ENCODE measurements at places on chromosomes 7 and 10.

DNA sequence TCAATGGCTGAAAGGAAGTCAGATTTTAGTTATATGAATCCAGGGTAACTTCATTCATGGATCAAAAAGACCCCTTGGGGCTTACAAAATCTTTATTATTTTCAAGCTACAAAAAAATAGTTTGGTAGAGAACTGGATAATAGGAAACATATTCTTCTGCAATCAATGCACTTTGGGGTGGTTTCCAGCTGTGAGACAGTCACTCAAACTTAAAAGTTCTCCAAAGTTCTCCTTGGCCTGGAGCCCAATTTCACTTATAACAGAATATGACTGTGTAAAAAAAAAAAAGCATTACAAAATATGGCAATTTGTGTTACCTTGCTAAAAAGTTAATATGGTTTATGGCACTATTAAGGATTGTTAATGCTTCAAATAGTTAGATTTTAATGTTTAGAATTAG, 255.5 kb downstream of the AGMO start:
- DNase-seq = no peak

DNA sequence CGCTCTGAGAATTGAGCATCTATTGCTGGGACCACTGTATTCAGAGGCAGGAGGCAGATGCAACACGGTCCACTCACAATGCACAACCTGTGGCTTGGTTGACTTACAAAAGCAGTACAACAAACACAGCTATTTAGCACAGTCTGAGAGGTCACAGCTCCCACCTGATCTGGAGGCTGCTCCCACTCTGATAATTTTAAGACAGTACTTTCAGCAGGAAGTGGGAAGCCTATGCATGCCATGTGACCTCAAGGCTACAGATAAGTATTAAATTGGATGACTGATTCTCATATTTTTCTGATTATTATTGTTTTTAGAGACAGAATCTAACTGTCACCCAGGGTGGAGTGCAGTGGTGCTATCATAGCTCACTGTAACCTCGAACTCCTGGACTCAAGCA, 659.3 kb downstream of the PARD3 start:
- DNase-seq = no peak

DNA sequence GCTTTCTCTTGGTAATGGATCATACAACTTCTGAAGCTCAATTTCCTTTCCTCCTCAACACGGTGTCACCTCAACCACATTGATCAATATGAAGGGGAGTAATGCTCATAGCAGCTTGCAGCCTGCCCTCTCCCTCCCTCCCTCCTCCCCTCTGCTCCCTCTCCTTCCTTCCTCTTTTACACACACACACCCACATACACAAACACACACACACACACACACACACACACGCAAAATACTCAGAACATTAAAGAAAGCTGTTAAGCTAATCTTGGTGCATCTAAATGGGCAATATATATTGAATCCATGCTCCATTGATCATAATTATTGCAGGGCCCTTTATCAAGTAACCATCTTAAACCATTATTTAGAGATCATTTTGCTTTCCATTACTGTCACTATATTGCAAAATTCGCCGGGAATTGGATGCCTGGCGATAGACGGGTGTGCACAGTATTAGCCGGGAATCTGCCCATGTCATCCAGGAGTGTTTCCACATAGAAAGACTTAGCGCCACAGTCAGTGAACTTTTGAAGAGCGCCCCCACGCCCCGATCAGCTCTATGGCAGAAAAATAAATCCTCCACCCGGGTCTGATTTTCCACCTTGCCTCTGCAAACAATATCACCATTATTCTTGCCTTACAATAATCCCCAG, 122.0 kb downstream of the PRLHR start:
- DNase-seq = no peak

- DNase-seq = no peak
Measured at GRCh38 chr10:9823268-9823930, 1194.3 kb upstream of the CELF2 start.

- no peak for DNase-seq
Measured at GRCh38 chr10:126569513-126570244, 100.8 kb downstream of the C10orf90 start.

DNA sequence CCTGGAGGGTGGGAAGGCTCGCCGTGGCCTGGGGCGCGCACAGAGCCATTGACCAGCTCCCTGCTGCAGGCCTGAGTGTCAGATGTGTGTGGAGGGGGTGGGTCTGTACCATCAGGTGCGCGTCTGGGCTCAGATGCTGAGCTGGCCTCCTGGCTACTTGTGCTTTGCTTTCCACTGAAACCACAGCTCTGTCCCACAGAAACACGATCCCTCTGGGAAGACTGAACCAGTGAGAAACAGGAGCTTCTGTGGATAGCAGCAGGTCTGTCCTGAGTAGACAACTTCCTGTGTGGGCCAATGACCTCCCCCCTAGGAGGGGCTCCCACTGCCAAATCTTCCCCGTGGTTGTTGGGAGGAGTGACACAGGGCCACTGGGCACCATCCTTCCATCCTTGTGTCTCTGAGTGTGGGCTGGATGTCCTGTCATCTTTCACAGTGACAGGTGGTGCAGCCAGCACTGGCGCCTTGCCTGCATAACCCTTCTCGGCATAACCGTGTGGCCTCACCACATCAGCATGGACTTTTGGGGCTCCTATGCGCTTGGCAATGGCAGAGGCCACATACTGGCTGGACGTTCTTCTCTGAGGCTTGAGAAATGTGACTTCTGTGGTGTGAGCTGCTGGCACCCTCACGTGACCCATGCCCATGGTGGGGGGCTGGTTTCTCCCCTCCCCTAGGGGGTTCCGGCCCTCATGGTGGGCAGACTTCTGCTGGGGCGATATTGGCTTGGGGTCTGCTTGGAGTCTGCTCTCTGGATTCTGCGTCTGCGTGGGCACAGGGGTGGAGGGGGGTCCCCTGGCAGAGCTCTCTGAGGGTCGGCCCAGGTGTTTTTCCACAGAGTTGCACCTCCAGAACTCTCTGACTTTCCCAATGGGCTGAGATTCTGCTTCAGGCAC, 245.5 kb upstream of the GRB10 start:
- no peak for DNase-seq

- DNase-seq = no peak
Measured at GRCh38 chr10:71222601-71223346, 10.4 kb downstream of the UNC5B start.

DNA sequence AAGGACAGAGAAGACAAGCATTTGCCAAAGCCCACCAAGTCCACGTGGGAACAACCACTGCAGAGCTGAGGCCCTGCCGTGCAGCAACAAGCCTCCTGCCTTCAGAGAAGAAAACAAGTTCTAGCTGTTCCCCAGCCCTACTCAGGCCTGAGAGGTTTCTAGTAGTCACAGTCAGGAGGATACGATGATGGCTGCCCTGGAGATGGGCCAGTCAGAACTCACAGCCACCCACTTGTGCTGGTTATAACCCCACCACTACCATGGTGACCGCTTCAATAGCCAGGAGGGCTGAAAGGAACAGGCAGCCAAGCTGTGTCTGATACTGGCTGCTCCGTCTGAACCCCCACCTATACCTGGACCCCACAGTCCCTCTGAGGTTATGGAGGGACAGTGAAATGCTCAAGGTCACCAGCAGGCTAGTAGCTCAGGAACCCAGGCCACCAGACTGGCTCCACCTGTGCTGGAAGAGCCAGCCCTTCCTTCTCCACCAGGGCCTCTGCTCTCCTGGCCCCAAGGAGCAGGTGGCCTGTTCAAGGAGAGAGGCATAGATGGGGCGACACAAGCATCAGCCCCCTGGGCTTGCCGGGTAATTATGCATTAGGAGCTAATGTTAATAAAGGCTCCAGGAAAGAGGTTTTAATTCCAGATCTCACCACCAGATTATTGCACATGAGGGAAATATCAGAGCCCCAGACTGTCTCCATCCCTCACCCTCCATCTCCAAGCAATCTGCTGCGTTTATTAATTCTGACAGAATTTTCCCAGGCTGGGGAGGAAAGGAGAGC, 125.8 kb upstream of the PCBD1 start:
- no peak for DNase-seq

DNA sequence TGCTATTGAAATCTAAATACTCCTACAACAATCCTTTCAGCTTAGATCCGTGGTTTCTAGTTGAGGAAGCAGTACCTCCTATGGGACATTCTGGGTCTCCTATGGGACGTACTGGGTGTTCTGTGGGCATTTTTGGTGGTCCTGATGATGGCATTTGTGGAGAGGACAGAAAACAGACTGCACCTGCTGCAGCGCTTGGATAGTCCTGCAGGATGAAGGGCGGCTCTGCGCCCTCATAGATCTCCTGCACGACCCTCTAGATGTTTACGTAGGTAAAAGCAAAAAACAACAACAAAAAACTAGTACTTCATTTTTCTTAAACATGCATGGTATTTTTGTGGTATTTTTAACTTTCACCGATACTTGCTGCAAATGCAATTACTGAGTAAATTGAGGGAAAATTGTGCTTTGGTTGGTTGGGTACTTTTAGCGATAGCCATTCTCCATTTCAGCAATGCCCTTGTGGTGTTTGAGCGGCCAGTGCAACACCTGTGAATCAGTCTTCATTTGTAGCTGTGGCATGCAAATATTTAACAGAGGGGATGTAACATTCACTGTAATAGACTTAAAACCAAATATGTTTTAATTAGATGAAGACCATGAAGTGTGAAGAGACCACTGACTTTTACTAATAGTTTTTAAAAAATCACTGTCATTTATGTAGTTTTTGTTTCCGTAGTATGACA, 461.2 kb downstream of the SDK1 start:
- no peak for DNase-seq

- DNase-seq = no peak
Measured at GRCh38 chr7:13312307-13312706, 624.9 kb downstream of the ARL4A start.

DNA sequence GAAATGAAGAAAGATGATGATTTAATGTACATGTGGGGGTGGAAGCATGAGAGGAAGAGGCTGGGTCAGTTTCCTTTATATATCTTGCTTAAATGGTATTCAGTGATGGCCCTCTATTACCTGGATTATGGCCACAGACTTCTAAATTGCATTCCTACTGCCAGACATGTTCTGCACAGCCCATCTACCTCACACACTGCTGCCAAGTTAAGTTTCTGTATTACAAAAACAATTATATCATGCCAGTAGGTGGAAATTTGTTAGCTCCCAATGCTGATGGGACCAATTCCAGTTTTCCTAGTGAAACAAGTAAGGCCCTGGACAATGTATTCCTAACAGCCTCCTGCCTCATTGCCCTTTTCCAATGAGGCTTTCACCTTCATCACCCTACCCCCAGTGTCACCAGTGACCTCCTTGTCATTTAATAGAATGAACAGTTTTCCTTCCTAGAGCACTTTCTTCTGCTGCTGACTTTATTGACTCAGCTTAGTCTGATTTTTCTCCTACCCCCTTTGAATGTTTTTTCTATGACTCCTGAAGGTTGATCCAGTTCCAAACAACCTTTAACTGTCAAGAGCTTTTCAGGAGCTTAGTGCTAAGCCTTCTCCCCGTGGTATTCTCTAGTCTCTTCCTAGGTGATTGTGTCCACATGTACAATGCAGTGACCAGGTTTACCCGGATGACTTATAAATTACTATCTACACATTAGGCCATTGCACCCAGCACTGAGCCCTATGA, 316.6 kb upstream of the ANKRD30A start:
- DNase-seq = no peak

DNA sequence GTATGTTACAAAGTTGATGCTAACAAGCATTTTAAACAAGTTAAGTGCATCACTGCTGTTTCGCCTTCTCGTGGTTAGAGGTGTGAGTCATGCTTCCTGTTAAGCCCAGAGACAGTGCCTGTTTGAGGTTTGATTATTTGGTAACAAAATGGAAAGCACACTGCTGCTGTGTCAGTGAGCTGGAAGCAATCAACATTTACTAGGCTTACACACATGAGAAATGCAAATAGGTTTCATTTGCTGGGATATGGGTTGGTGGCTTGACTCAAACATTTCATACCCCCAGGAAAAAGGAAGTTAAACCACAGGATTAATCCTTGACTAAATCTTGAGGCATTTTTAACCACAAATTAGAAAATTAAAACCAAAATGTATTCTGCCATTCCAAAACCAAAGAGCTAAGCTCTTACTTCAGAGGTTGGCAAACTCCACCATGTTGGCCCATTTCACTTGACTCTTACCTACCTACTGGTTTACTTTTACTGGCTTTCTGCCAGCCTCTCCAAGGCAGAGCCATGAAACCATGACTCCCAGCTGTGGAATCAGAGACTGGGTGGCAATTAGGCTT, 139.2 kb downstream of the ETV1 start:
- no peak for DNase-seq

- DNase-seq = no peak
Measured at GRCh38 chr10:25966844-25967243, 32.8 kb downstream of the MYO3A start.

DNA sequence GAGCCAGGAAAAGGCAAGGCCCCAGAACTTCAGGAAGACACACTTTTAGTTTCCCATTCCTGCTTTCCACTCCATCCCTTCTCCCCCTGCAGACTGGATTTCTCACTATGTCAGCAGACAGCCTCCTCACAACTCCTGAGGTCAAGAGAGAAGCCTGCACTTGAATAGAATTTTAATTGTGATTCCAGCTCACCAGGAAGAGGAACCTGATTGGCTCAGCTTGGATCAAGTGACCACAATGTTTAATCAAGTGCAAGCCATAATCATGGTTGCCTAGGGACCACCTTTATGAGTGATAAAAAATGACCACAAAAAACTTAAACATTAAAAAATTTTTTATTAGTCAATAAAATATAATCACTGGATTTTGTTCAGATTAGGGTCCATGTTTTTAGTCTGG, 244.7 kb upstream of the RHOBTB1 start:
- DNase-seq = no peak

DNA sequence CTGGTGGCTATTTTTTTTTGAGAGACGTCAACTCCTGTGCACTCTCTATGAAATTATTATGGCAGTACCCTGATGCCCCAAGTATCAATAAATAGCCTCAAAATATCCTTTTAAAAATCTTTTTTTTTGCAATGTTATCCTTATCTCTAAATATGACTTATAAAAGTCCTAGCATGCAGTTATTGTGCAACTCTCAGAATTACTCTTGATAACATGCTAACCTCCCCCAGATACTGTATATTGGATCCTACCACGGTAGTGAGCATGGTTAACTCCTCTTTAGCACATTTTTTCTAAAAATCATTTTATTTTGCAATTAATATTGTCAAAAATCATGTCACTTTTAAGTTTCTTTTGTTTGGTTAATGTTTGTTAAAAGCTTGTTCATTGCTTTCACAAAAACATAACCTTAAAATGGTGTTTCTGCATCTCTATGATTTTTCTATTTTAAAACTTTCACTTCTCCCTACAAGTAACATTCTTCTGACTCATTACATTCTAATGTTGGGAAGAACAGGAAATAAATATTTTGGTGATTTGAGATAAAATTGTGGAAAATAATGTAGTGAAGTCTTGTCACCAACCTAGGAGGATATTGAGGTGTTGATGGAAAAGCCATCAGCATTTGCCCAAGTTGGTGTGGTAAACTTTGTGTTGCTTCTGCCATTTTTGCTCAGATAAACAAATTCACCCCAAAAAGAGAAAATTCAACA, 42.1 kb upstream of the ADRA2A start:
- no peak for DNase-seq

- no peak for DNase-seq
Measured at GRCh38 chr7:141468341-141468740, 82.9 kb upstream of the AGK start.

DNA sequence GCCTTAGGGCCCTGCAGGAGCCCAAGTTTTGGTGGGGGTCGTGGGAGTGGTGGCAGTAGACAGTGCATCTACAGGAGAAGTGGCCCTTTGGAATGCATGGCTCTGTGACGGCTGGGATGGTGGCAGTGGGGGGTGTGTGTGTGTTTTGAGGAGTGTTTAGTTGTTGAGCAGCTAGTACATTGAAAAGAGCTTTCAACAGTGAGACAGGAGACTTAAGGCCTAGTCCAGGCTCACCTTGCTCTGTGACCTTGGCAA, 27.1 kb downstream of the ZNF775 start:
- no peak for DNase-seq

Data from cerebellar nuclear complex (tissue), 1 donor.